Activated T-cell treated with anti-CD3 and anti-CD28 coated beads for 48 hours (primary cell): ENCODE measurements at places on chromosomes 6 and 20.

DNA sequence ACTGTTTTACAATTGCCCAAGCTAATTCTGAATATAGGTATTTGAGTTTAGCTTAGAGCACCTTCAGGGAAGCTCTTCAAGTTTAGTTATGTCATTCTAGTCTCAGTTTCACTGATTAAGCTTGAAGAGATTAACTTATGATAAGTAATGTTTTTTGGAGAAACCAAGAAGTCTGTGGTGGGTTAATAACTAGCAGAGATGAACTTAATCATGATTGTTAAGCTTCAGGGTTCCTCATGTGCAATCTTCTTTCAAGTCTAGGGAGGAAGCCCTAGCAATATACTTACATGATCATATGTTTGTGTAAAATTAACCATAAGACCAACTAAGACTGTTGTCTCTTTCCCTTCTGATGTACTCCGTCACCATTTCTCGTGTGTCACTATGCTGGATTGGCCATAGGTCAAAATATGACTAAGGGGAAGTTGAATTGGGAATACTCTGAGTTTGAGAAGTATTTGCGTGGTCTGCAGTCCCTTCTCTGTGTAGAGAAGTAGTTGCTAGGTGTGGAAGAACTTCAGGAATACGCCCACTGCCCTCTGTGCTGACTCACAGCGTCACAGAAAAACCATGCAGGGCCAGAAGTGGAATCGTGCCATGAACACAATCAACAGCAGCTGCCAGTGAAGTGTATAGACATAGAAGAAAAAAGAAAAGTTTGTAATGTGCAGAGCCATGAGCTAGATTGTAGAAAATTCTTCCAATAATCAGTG is 88.3 kb downstream of the SH3BGRL2 start:
- no peak for DNase-seq

DNA sequence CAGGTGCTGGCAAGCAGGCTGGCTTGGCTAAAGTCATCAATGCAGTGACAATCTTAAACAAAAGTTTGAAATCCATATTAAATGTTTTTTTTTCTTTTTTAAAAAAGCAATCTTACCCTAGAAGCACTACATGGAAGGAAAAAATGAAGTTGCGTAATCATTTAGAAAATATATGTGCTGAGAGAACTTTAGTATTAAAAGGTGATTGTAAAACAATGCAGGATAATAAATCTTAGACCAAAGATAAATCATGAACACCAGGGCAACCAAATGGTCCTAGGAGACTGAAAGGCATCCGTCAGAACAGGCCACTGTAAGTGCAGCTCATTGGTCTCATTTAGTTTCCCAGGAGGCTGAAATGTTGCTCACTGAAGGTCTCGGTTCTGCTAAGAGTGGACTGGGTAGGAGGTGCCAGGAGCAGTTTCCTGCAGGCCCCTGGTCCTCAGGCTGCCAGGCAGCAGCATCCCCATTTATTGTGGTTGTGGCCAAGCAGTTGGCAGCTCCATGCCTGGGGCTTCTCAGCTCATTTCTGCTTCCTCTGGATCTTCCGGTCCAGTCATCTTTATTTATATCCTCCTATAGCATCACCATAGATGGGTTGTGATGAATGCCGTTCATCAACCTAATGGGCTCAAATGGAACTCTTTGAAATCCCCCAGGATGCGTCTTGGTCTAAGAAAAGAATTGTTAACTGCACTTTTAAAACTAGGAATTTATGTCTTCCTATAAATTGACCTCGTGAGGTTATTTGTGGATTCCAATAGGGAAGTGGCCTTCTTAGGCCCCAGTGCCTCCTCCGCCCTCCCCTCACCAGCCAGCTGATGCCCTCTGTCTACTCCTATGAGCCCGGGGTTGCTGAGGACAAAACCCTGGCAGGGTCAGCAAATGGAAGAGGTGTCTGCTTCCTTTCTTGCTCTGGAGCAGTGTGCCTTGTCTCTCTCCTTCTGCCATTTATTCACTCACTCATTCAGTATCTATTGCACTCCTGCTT is 269.0 kb downstream of the UST start:
- no peak for DNase-seq

GRCh38 chr6:170192905-170193304 is 98.0 kb downstream of the DLL1 start:
- no peak for DNase-seq

GRCh38 chr6:6199678-6200077 is 120.8 kb downstream of the F13A1 start:
- no peak for DNase-seq

GRCh38 chr6:90175627-90176538 is 120.8 kb downstream of the BACH2 start:
- DNase-seq: peak; percentile 68

DNA sequence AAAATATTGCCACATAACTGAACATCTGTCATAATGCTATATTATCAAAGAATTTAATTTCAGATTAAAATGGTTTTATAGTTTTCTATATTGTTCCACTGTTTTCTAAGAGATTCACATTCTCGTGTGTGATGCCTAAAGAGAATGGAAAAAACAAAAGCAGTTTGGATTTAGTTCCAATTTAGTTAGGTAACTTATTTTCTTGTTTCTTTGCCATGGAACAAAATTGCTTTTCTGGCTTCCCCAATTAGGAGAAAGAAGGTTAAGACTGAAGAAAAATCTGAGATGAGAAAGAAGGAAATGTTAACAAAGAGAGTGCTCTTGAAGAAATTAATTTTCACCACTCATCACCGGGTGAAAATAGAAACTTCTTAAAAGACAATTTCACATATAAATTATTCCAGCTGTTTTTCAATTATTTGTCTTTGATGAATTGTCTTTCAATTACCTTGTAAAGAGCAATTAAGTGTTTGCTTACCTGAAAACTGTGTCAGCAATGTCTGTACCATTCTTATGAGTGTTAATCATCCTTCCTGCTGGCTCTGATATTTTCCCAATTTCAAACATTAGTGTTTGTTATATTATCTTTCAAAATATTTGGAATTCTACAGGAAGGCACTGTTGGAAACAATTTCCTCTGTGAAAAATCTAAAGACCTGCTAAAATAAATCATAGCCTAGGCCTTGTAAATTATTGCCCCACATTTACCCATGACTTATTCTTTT is 19.5 kb downstream of the PHACTR2 start:
- no peak for DNase-seq

- no peak for DNase-seq
These were observed 77.1 kb downstream of the FARS2 start for GRCh38 chr6:5338177-5338960.

- peak; percentile 30 for DNase-seq
These were observed 68.2 kb upstream of the SUPT3H start for GRCh38 chr6:45445749-45446549.

DNA sequence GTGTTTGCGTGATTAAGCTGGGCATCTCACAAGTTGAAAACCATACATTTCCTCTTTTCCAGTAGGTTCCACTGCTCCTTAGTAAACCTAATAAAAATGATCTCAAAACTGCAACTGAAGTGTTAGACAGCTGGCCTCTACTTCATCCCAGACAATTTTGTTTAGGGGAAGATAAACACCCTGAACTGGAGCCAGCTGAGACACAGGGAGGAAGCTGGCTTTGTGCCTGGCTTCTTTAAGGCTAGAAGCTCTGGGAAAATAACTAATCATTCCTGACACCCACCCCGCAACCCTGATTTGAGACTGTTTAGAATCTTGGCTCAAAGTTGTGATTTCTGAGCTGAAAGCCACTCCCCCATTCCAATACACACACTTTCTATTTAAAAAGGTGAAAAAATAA is 11.6 kb downstream of the PTPRT start:
- DNase-seq: no peak

- no peak for DNase-seq
These were observed 34.4 kb upstream of the PTPN1 start for GRCh38 chr20:50475681-50476292.

- DNase-seq: no peak
These were observed 155.3 kb downstream of the PRKN start for GRCh38 chr6:162572240-162572639.

- no peak for DNase-seq
These were observed 98.8 kb downstream of the HUS1B start for GRCh38 chr6:558089-558488.

DNA sequence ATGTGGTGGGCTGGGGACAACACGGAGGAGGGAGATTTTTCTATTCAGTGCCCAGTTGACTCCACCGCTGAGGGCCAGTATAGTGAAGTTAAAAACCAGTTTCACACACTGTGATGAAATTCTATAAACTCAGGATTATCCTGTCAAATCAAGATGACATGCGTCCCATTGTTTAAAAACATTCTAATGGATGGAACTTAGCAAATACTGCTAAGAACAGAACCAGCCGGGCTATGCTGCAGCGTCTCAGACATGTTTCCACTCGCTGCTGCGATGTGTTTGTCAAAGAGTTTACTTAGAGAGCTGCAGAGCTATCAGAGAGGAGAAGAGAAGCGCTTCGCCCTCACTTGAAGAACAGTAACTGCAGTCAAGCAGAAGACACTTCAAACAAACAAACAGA is 212.6 kb upstream of the FOXQ1 start:
- DNase-seq: no peak

DNA sequence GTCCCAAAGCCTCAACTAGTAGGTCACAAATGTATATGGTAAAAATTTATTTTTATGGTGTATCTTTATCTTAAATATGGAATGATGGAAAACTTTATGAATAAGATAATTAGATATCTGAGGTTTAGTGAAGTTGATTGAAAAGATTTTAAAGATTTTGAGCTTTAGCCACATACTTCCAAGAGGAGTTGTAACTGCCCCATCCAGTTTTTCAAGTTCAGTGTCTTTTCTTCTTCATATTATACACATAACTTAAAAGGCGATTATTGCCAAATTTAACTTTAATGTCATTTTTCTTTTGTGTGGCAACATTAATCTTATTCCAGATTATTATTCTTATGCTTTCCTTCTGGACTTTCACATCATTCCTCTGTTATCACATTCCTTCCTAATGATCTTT is 266.4 kb downstream of the TINAG start:
- DNase-seq: no peak

DNA sequence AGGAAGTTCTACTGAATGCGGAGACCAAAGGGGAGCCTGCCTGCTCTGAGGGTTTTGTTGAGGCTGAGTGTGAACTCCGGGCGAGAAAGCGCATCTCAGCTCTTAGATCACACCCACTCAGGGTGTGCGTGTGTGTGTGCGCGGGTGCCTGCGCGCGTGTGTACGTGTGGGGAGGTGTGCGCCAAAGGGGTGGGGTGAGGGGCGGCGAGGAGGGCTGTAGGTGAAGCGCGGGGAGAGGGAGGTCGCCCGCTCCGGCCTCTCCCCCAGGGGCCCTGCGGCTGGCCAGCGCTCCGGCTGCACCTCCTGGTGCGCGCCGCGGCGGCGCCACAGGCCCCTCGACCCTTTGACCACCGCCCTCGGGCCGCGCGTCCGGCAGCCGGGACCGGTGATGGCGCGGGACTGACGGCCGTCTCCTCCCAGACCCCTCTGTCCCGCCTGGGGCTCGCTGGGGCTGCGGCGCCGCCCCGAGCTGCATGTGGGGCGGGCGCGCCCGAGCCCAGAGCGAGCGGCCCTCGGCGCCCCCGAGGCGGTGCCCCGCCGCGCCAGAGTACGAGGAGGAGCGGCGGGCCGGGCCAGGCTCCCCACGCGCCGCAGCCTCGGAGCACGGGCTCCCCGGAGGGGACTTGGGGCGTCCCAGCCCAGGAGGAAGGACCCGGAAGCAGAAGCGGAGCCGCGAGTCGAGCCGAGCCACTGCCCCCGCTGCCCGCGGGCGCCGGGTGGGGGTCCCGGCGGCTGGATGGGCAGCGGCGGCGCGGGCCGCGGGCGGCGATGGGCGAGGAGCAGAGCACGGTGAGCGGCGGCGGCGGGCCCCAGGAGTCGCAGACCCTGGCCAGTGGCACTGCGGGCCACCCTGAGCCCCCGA is at the start of gene RNF217:
TSS of gene RNF217 (plus strand) at position 661 of the 862 bp plus-strand sequence. CDS start at position 769, 108 bp downstream.
- peak; percentile 4 for DNase-seq

DNA sequence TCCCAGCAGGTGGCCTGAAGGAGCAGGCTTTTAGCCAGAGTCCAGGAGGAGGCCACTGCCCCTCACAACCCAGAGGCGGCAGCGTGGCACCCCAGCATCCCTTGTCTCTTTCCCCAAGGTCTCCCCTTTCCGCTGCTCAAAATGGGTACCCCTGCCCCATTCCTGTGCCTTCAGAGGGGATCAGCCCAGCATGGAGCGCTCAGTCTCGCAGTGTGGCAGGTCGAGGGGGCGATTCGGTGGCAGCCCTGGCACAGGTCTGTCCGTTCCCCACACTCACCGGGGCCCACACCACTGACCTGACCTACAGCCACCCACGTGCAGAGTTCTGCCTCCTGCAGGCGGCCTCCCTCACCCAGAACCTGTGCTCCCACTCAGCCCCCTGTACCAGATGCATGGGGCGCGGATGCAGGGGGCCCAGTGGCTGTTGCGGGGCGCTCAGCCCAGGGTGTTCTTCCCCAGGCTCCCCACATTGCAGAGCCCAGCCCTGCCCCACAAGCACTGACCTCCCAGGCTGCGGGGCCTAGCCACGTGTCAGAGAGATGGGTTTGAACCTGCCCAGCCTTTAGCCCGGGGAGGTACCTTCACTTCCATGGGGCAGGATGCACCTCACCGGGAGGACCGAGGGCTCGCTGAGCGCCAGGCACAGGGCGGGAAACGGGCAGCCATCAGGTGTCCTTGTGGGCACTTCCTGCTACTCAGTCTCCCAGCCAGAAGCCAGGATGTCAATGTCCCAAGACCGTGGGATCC is 41.8 kb downstream of the DSTN start:
- no peak for DNase-seq

DNA sequence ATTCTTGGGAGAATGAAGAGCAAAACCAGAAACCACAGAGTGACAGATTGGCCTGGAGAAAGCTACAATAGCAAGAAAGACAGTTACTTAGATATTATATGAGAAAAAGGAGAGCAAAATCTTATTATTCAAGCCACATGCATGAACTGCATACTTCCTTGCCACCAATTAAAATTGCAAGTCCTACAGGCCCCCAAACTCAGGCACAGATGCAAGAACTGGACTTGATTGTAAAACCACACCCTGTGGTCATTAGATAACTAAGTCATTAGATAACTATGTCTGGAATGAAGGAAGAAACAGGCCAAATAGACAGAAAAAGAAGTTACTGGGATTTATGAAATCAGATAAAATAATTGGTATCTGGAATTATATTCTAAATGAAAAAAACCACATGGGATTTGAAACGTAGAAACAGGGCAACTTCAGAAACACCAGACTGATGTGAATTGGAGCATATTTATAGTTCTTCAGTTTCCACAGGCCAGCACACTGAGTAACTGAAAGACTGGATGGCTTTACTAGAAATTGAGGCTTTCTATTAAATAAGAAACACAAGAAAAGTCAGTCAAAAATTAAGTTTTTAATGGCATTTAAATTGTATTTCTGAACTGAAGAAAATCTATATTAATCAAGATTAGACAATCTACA is 49.4 kb upstream of the CARMIL1 start:
- no peak for DNase-seq
